ENCODE measurements at places on chromosomes 16 and 17.

- DNase-seq: no peak
These were observed 8.0 kb downstream of the CTRB1 start for GRCh38 chr16:75226550-75227360.

DNA sequence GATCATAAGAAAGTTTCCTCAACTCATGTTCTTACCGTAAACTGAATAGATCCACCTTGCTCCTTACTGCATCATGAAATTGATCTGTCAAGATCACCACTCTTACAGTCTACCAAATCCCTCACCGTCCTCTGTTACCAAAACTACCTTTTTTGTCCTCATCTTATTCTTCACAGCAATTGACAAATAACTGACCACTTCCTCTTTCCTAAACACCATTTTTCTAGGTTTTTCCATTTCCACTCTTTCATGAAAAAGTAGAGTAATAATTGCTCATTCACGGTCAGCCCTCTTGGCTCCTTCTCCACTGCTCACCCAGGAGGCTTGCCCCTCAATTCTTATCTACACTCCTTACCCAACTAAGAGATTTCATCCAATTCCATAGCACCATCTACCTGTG, 44.9 kb downstream of the ABCA5 start:
- DNase-seq: no peak

DNA sequence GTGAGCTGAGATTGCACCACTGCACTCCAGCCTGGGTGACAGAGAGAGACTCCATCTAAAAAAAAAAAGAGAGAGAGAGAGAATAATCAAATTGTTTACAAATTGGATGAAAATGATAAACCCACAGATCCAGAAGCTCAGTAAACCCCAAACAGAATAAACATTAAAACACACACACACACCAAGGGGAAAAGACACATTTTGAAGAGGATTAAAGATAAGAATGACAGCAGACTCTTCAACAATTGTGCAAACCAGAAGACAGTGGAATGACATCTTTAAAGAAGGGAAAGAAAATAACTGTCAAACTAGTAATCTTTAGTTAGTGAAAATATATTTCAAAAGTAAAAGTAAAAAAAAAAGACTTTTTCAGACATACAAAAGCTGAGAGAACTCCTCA, 64.4 kb upstream of the RPL38 start:
- no peak for DNase-seq

- peak; percentile 59 for DNase-seq
These were observed 11.0 kb downstream of the ACSM3 start for GRCh38 chr16:20774703-20775362.

- DNase-seq: no peak
These were observed 15.0 kb upstream of the SPACA3 start for GRCh38 chr17:32976605-32977004.

- peak; percentile 9 for DNase-seq
These were observed 257.6 kb upstream of the SDK2 start for GRCh38 chr17:73901661-73902415.

GRCh38 chr16:52265446-52265861, 281.5 kb downstream of the TOX3 start:
- DNase-seq: no peak

DNA sequence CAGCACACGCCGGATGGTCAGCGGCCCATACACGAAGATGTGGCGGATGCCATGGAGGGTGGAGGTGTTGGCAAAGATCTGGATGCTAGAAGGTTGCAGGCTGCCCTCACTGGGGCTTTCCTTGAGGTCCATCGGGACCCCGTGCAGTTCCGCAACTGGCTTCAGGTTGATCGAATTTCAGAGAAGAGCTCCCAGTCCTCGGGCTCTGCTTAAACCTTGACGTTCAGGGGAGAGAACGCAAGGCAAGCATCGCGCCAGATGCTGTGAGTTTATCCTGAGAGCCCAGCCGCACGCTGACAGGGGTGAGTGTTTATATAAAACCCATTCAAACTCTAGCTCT, 98.7 kb upstream of the CCL2 start:
- no peak for DNase-seq

GRCh38 chr16:12625068-12625467, 178.6 kb downstream of the CPPED1 start:
- no peak for DNase-seq

GRCh38 chr17:5446786-5447185, 7.8 kb upstream of the C1QBP start:
- DNase-seq: no peak
